ENCODE measurements at places on chromosomes 4 and X.
A peak's percentile ranks its signal among the peaks of the same experiment; 100 is the strongest.

DNA sequence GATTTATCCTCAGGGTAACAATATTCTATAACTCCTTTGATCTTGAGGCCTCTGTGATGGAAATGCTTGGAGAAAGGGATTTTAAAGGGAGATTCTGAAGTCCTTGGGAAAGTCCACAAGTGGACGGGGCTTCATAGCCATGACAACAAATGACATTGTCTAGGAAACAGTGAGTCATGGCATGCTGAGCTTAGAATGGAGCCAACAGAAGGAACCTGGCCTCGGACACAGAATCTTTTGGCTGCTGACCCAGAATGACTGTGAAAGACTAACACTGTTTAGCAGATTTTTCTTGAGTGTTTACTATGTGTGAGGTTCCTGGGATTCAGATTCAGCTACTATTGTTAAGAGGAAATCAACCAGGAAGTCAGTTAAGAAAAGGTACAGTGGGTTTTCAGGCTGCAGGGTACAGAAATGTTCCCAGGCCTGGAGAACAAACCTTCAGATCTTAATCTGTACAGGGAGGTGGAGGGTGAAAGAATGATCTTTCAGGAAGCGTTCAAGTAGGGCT is 18.1 kb upstream of the CXCL2 start:
- H3K4me3 ChIP-seq, result no peak overlapping the region
- no peaks in the 10 kb centered on the region for H3K36me3 ChIP-seq
- H3K27ac ChIP-seq, result peak overlapping the region; percentile 78
- peak; percentile 77 for DNase-seq

DNA sequence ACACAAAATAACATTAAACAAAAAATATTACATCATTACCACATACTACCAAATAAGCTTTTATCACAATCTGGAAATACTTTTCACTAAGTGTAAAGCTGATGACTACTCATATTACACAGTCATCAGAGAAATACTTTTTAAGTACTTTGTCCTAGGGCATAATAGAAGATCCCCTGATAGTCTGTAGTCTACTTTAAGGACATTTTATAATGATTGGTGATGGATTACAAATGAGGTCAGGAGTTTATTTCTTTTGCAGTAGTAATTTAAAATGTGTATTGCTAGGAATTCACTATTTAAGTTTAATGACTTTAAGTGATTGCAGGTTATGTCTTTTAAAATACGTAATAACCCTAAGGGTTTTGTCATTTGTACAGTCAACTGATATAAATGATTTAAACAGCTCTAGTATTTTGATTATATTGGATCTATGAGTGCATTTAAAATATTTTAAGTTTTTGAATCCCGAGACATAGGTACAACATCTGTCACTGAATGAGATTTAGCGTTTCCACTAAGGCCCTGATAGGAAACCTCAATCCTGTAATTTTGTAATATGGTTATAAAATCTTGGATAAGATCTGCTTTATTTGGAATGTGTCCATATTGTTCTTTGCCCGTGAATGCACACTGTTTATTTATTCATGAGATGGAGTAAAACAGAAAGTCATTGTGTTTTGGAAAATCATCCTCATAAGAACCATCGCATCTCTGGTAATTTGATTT is 189.5 kb downstream of the ARAP2 start:
- no peak overlapping the region for H3K4me3 ChIP-seq
- H3K36me3 ChIP-seq, result no peaks in the 10 kb centered on the region
- H3K27ac ChIP-seq, result no peak overlapping the region
- no peak for DNase-seq
- no peaks in the 10 kb centered on the region for H3K4me1 ChIP-seq

GRCh38 chr4:8838961-8839431 is 32.6 kb downstream of the HMX1 start:
- H3K27ac ChIP-seq, result no peak overlapping the region
- no peaks in the 10 kb centered on the region for H3K4me1 ChIP-seq
- no peak overlapping the region for H3K4me3 ChIP-seq
- no peak for DNase-seq
- H3K36me3 ChIP-seq, result no peaks in the 10 kb centered on the region
- no peaks in the 10 kb centered on the region for H3K27me3 ChIP-seq

GRCh38 chr4:127138586-127138985 is 494.2 kb upstream of the INTU start:
- no peaks in the 10 kb centered on the region for H3K27me3 ChIP-seq
- no peaks in the 10 kb centered on the region for H3K4me1 ChIP-seq
- DNase-seq, result no peak

- H3K36me3 ChIP-seq, result peaks cover 31% of the 10 kb centered on the region
- no peak overlapping the region for H3K27ac ChIP-seq
- no peaks in the 10 kb centered on the region for H3K27me3 ChIP-seq
- H3K4me1 ChIP-seq, result no peaks in the 10 kb centered on the region
- H3K4me3 ChIP-seq, result no peak overlapping the region
- DNase-seq, result no peak
These were observed 50.2 kb downstream of the MGST2 start for GRCh38 chr4:139715746-139716391.

DNA sequence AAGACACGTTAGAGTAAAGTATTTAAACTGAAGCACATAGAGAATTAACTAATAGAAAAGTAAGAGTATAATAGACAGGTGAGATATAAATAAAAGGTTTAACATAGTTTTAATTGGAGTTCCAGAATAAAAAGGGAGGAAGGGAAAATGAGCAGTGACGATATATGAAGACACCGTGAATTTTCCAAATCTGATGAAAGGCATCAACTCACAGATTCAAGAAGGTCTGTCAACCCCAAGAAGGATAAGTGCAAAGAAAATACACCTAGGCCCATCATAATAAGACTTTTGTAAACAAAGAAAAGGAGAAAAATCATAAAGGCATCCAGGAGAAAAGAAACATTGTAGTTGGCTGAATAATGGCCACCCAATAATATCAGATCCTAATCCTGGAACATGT is 43.9 kb upstream of the RAP2C start:
- H3K36me3 ChIP-seq, result no peaks in the 10 kb centered on the region
- DNase-seq, result no peak
- H3K4me1 ChIP-seq, result no peaks in the 10 kb centered on the region
- H3K4me3 ChIP-seq, result no peak overlapping the region
- no peak overlapping the region for H3K27ac ChIP-seq
- H3K27me3 ChIP-seq, result no peaks in the 10 kb centered on the region

- no peaks in the 10 kb centered on the region for H3K4me1 ChIP-seq
- no peaks in the 10 kb centered on the region for H3K36me3 ChIP-seq
- DNase-seq, result no peak
These were observed 231.1 kb upstream of the ANXA3 start for GRCh38 chr4:78320349-78320935.

DNA sequence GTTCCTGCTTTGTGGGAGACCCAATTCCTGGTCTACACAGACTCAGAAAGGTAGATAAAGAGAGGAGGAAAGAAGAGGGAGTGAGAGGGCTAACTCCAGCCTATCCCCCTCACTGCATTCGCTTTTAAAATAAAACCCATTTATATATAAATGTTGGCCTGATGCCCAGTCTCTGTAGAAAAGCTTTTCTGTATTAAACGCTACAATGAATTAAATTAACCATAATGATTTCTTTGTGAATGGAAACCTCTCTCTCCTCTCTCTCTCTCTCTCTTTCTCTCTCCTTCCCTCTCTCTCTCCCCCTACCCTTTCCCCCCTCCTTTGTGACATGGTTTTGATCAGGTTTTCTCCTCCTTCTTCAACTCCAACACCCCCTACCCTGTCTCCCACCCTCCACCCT is 34.8 kb downstream of the PJA1 start:
- H3K27ac ChIP-seq, result no peak overlapping the region
- no peak overlapping the region for H3K4me3 ChIP-seq
- no peaks in the 10 kb centered on the region for H3K36me3 ChIP-seq
- no peaks in the 10 kb centered on the region for H3K4me1 ChIP-seq
- H3K27me3 ChIP-seq, result peaks cover 10% of the 10 kb centered on the region
- DNase-seq, result peak; percentile 48
